ENCODE measurements at places on chromosomes 11 and 22.
A peak's percentile ranks its signal among the peaks of the same experiment; 100 is the strongest.

GRCh38 chr22:24588757-24589481 is 4.0 kb downstream of the LRRC75B start:
- no peak for DNase-seq

DNA sequence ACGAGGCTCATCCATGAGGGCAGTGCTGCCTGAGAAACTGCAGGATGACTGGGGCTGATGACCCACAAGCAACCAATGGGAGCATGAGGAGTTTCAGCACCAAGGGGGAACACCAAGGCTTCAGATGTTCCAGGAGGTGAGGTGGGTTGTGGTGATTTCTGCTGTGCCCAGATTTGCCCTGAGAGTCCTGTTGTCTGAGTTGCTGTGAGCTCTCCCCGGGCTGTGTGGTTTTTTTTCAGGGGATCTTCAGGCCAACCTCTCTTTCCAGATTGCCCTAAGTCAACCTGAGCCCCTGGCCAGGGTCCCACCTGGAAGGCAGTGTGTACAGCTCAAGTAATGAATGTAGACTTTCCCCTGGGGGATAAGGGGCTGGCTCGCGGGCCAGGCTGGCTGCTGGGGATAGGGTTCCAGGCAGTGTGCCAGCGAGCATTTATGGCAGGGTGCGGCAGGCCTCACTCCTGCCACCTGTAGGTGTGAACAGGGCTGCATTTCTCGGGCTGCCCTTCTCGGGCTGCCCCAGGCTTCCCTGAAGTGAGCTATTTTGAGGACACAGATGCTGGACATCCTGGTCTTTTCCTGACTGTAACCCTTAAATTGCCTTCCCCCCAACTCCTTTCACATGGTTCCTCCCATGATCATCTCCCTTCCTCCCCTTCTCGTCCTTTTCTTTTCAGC is 9.8 kb downstream of the SLC22A6 start:
- no peak for DNase-seq

GRCh38 chr11:1549338-1550330 is 22.4 kb downstream of the DUSP8 start:
- DNase-seq: no peak

DNA sequence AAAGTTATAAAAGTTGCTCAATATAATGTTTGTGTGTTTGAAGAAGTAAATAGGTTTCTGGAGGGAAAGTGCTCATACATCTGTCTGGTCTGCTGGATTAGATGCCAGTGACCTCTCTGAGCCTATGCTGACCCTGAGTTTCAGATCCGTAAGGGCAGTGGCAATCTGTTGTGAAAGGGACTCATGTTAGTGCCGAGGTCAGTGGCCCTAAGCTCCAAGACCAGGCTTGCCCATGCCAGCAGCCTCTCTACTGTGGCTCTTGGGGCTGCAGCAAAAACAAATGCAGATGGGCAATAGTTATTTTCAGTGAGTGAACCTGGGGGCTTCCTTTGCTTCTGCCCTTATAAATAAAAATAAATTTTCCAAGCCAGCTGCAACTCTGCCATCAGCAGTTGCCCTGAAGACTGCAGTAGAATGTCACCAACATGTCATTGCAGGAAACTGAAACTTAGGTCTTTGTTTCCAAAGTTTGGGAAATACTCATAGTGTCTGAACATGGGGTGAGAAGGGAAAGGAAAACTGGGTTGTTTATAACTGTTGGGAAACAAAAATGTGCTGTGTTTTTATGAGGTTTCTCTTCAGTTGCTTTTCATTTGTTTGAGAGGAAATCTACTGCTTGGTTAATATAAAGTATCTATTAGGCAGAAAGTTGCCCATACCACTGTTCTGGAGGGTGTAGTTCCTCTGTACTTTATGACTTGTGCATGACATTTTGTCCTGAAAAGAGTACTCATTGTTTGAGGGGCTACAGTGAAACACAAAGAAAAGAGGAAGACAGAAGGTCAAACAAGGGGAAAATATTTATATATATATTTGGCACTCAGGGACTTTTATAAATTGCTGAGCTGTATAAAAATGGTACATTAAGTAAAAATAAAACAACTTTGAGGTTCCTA is 9.5 kb upstream of the MS4A4E start:
- DNase-seq: no peak

DNA sequence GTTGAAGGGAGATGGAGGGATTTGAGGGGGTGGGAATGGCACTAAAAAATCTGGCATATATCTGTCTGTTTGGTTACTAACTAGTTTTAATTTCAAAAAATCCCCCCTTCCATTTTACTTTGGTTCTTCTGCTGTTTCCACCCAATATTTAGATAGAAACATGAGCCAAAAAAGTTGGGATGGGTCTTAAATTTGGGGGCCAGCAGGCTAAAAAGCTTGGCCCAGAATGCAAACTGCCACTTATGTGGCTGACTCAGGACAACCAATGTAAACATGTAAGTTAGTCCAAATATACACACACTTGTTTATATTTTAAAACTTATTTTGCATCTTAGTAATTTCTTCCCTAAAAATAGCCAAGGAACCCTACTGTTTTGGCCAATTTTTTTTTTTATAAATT is 35.7 kb downstream of the LGR4 start:
- DNase-seq: no peak

DNA sequence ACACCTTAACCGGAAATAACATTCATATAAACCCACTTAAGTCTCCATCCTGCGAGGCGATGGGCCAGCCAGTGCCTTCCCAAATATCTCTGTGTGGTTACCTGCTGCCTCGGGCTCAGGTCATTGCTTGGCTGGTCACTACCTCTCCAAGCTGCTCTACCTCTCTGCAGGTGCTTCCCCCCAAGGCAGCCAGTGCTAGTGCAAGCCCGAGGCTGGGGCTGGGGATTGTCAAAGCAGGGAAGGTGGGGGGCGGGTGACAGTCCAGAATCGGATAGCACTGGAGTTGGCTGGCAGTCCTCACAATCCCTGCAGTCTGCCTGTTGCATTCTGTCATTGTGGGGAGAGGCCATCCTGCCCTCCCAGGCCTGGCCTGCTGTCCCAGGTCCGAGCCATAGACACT is 11.1 kb downstream of the MCHR1 start:
- no peak for DNase-seq

GRCh38 chr11:104073950-104074705 is 37.7 kb downstream of the DDI1 start:
- DNase-seq: no peak

GRCh38 chr11:17525570-17525969 is 18.6 kb downstream of the USH1C start:
- peak; percentile 20 for DNase-seq
